ENCODE measurements at places on chromosomes 4 and X. TPM values are rescaled to one million over a fixed set of nuclear protein-coding genes. Genes with fewer than 3 reads are reported as not detected.

Gene PLK4
- 3.6 TPM for total RNA-seq

Gene CACNA1F
- total RNA-seq: not detected

- DNase-seq: no peak
Observed at GRCh38 chr4:123484291-123484926, 87.8 kb downstream of the SPRY1 start.

GRCh38 chr4:5824227-5824626 lies 68.7 kb downstream of the CRMP1 start:
- DNase-seq: peak; percentile 56
